Fibroblast of villous mesenchyme (primary cell): ENCODE measurements at places on chromosomes 1 and 21. TPM values are rescaled to one million over a fixed set of nuclear protein-coding genes. Genes with fewer than 3 reads are reported as not detected.
A peak's percentile ranks its signal among the peaks of the same experiment; 100 is the strongest.

PLXNA2 gene
- total RNA-seq: 0.86 and 1.9 TPM in 2 replicates

CNKSR1 gene
- total RNA-seq: 0.32 TPM in 1 of 2 replicates, not detected in the other

GBP2 gene
- 59.9 and 96.3 TPM in 2 replicates for total RNA-seq

TLCD4 gene
- total RNA-seq: 0.32 and 0.86 TPM in 2 replicates

WNT4 gene
- total RNA-seq: 0.43 and 0.64 TPM in 2 replicates

DNA sequence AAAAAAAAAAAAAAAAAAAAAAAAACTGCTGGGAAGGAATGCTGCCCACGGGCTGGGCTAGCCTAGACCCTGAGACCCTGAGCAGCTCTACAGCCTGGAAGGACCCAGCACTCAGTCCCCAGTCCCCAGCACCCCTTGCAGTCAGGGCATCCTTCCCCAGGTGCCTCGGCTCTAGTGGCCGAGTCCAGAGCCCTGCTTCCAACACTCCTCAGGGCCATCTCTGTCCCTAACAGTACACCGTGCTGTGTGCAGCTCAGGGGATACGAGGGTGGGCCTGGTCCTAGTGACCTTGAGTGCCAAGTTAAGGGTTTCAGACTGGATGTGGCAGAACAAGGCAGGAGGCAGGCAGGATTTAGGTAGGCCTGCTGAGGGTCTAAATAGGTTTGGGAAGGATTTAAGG lies 50.2 kb upstream of the LRP8 start:
- no peak for DNase-seq

DNA sequence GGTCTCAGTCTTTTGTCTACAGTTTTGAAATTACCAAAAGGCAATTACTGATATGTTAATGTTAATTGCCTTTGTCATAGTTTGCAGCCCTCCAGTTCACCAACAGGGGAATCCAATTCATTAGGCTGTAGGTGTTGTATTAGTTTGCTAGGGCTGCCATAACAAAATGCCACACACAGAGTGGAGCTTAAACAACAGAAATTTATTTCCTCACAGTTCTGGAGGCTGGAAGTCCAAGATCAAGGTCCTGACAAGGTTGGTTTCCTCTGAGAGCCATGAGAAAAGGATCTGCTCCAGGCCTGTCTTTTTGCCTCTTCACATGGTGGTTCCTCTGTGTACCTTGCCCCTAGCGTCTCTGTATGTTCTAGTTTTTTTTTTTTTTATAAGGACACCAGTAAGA lies 1.3 kb downstream of the RTCA start:
- DNase-seq: no peak

GRCh38 chr1:241592273-241592958 lies 47.8 kb downstream of the CHML start:
- peak; percentile 54 for DNase-seq

DNA sequence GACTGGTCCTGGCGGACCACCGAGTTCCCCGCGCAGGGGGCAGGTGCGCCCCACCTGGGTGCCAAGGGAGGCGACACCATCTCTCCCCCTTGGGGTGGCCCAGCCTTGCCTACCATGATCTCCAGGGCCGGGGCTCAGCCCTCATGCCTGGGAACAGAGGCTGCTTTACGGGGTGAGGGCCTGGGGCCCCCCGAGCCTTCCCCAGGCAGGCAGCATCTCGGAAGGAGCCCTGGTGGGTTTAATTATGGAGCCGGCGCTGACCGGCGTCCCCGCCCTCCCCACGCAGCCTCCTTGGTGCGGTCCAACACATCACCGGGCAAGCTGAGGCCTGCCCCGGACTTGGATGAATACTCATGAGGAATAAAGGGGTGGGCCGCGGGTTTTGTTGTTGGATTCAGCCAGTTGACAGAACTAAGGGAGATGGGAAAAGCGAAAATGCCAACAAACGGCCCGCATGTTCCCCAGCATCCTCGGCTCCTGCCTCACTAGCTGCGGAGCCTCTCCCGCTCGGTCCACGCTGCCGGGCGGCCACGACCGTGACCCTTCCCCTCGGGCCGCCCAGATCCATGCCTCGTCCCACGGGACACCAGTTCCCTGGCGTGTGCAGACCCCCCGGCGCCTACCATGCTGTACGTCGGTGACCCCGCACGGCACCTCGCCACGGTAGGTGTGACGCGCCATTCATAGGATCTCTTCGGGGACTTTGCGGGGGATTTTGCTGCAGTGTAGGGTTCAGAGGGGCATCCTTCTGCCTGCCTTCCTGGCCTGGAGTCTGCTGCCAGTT lies 38.2 kb downstream of the TP73 start:
- no peak for DNase-seq

DNA sequence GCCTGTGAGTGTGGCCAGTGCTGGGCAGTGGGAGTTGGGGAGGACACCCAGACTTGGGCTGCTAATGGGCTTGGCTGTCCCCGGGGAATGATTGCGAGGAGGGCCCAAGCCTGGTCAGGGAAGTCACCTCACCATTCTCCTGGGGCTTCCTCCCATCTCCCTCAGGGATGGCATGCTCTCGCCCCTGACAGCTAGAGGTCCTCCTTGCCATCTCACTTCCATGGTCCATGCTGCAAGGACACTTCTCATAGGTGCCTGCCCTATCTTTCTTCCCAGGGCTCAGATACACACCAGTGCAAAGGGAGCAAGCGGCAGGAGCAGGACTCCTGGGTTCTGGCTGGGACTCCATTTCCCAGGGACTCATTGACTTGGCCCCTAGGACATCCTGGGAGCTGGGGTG lies 4.1 kb downstream of the NTRK1 start:
- DNase-seq: no peak

GRCh38 chr1:108114033-108114599 lies 86.0 kb downstream of the SLC25A24 start:
- no peak for DNase-seq

GRCh38 chr1:65704318-65704717 lies 88.4 kb upstream of the PDE4B start:
- DNase-seq: no peak

- DNase-seq: no peak
Measured at GRCh38 chr1:31696242-31696641, 7.6 kb downstream of the COL16A1 start.

- DNase-seq: peak; percentile 66
Measured at GRCh38 chr1:170881268-170882265, 53.8 kb upstream of the MROH9 start.

DNA sequence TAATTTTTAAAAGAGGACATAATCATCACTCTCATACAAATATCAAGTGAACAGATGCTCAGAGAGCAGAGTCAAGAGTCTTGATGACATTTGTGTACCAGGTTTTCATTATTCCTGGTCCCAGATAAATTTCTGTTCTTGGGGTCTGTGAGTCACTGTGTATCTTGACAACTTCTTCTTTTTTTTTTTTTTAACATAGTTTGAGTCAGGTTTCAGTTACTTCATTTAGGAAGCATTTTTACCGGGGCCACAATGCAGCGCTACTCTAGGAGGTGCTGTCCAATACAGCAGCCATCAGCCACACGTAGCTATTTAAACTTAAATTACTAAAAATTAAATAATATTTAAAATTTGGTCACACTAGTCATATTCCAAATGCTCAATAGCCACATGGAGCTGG lies 188.1 kb upstream of the SAMSN1 start:
- DNase-seq: no peak

GRCh38 chr1:66506393-66506687 lies 27.6 kb upstream of the SGIP1 start:
- no peak for DNase-seq

DNA sequence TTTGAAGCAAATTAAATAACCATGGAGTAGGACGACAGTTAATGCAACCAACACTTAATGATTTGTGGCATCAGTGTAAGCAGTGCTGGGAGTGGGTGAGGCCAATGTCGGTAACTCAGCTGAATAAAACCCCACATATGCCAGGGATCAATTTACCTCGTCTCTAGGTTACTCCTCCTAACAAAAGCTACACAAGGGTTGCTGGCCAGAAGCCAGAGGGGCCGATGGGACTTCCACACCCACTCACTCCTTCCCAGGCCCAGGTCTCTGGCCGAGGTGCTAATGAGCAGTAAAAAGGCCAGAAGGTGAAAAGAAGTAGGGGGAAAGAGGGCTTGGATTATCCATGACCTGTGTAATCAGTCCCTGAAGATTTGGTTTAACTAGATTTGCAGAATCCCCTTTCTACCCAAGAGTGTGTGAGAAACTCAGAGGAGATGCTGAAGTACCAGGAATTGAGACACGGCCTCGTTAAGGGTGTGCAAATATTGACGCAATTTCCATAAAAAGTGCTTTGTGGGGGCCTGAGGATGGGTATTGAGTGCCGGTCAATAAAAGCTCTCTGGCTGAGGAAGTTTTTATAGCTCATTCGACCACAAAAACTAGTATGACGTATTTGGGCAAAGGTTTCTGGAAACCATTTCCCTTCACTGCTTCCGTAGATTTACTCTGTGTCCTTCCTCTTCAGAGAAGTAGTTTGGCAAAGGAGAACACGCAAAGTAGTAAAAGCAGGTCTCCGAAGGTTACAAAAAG lies 145.5 kb downstream of the TBX15 start:
- DNase-seq: no peak

DNA sequence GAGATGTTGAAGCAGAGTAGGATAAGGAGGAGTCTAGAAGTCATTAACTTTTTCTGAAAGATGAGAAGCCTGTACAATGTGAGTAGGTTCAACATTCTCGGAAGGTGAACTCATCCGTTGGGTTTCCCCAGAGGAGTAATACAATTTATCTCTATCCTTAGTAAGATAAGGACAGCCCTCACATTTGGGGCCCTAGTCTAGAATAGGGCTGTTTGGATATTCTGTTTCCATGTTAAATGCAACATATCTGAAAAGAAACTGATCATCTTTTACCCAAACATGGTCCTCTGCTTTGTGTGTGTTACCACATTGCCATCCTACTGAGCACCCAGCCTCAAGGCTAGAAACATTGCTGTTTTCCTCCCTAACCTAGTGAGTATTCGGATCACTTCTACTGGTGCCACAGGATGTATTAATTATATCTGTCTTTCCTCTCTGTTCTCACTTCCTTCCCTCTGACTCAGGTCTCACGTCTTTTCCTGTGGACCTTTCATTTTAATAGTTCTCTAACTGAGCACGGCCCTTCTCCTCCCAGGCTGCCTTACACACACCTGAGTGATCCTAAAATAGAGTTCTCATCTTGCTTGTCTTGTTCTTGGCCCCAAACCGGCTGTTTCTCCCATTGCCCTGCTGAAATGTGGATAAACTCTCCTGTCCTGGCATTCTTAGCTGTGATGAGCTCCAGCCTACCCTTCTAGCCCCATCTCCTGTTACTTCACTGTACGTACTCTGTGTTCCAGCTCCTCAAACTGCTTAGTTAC lies 91.7 kb downstream of the CDC14A start:
- peak; percentile 25 for DNase-seq

GRCh38 chr1:237672748-237673147 lies 218.0 kb downstream of the ZP4 start:
- DNase-seq: no peak
